ENCODE measurements at places on chromosomes 7 and 10.

GRCh38 chr10:1182280-1183032 lies 126.3 kb downstream of the WDR37 start:
- DNase-seq = no peak

- no peak for DNase-seq
Measured at GRCh38 chr7:159271781-159272180, 127.1 kb upstream of the VIPR2 start.

GRCh38 chr10:84194424-84195043 lies at the start of gene CDHR1:
Gene CDHR1, plus strand, starts transcription at chr10:84194537. Its CDS starts 224 bp downstream, at chr10:84194761.
- peak; percentile 50 for DNase-seq

DNA sequence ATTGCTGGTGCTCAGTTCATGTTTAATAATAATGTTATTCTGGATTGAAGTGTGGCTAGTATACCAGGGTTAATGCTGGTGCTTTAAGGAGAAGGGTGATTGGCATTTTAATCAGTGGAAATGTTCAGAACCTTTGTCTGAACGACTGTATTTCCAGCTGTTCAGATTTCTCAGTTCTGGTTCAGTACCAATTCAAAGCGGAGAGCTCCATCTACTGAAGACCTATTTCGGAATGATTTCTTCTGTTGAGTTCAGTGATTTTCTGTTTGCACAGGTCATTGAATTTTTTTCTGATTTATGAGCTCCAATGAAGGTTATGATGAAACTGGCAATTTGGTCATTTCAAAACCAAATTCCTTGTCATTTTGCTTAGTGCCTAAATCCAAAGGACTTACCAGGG lies 160.1 kb downstream of the EXOC4 start:
- no peak for DNase-seq

DNA sequence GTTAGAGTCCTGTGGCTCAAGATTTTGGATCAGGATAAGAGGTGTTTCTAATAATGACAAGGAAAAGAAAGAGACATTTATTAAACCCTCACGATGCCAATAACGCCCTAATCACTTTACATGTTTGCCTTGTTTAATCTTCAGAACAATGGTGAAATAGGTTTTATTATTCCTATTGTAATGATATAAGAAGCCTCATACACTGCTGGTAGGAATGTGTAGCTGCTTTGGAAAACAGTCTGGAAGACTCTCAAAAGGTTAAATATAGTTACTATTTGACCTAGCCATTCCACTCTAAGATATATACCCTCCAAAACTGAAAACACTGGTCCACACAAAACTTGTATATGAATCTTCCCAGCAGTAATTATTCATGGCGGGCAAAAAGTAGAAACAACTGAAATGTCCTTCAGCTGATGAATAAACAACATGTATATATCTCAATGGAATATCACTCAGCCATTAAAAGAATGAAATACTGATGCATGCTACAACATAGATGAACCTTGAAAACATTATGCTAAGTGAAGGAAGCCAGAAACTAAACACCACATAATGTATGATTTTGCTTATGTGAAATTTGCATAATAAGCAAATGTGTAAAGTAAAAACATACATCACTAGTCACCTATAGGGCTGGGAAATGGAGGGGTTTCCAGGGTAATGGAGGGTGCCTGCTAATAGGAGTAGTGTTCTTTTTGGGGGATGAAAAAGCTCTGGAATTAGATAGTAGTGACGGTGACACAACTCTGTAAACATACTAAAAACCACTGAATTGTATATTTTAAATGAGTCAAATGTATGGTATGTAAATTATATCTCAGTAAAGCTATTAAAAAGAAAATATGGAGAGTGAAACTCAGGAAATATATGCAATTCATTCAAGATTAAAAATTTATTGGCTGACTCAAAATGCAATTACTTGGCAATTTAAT lies 76.9 kb upstream of the ANK3 start:
- no peak for DNase-seq

DNA sequence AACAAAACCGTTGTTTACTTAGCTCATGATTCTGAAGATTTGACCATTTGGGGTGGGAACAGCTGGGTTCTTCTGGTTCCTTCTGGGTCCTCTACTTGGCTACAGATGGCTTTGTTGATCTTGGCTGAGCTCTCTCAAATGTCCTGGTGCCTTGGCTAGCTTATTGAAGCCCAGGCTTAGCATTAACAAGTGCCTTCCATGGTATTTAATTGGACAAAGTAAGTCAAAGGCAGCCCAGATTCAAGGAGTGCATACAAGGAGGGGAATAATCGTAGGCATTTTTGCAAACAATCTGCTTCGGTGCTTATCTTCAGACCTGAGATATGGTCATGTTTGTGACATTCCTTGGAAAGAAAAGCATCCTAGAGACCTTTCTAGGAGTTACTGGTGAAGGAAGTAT lies 81.4 kb downstream of the ADCYAP1R1 start:
- DNase-seq = no peak

DNA sequence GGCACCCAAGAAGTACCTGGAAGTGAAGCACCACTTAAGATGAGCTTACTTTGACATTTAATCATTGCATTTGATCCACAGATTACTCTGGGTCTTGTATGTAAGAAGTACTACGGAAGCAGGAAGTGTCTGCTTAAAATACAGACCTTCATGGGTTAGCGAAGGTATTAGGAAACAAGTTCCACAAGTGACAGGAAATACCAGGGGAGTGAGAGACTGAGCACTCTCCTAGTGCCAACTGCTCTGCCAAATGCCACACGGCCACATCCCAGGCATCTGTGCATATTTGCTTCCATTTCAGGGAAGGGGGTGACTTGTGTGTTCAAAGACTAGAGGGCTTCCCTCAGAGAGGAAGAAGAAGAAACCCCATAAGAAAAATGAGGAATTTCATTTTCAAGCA lies 57.2 kb upstream of the ANK3 start:
- no peak for DNase-seq

DNA sequence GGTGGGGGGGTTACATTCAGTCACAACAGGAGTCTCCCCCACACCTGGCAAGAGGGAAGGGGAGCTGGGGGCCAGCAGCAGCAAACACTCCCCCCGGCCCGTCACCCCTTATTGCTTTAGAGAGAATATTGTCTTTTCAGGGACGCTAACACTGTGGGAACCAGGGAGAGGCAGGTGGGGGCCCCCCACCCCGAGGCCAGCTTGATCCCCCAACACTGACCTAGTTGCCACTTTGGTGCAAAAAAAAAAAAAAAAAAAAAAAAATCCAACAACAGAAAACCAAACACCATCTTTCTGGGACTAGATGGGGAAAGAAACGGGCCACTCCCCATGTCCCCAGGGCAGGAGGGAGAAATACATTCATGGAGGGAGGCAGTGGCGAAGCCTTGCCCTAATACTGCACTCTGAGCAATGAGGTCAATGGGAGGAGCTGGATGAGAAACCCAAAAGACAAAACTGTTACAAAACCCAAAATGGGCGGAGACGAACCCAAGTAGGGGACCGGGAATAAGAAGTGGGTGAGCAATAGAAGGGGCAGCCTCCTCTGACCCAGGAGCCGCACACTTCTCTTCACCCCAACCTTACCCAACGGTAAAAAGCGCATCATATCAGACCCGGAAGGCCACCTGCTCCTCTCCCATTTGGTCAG lies 6.5 kb downstream of the GNB2 start:
- no peak for DNase-seq

DNA sequence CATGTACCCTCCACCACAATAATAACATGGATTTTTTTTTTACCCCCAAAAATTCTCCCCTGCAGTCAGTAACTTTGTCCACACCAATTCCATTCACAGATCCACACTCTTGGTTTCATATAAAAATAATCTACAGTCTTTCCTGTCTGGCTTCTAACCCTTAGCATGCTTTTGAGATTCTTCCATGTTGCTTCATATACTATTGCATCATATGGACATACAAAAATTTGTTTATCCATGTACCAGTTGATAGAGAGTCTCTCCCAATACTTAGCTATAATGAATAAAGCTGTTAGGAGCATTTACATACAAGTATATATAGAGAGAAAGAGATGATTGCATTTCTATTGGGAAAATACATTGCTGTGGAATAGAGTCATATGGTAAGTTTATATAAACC lies 575.0 kb downstream of the XPNPEP1 start:
- DNase-seq = no peak

DNA sequence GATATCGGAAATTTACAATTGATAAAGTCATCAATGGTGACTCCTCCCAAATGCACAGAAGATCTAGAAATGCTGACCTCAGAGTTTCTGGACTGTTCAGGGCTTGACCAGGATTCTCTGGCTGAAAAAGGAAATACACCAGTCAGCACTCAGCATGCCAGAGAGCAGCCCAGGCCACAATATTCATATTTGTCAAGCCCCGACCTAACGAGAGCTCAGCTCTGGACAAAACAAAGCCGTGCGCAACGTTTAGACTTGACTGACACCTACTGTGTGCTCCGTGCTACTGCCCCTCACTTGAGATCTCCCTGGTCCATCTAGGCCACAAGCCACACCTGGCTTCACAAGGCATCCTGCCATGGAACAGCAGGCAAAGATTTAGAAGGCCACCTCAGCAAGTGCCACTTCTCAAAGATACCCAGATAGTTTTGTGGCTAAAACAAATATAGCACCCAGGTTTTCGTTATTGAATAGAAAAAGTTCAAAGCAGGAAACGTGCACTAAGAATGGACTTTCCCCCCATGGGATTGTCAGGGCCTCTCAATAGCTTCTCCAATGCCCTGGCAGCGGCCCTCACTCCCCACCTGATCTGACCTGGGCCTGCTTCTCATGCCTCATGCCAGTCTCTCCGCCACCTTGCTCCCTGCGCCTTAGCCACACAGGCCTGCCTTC lies 218.3 kb downstream of the FAM107B start:
- DNase-seq = no peak

DNA sequence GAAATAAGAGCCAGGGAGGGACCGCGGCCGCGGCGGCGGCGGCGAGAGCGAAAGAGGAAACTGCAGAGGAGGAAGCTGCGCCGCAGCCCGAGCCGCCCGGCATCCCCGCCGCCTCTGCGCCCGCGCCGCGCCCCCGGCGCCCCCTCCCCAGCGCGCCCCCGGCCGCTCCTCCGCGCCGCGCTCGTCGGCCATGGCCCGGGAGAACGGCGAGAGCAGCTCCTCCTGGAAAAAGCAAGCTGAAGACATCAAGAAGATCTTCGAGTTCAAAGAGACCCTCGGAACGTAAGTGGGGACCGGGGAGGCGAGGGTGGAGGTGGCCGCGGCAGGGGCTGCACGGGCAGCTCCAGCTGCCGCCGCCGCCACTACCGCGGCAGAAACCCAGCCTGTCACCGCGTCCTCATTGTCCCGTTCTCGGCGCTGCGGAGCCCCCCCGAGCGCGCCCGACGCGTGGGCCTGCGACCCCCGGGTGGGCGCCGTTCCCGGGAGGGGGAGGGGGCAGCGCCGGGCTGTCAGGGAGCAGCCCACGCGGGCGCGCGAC lies 351 bp downstream of the CAMK1D start:
- DNase-seq = no peak

- no peak for DNase-seq
Measured at GRCh38 chr7:19811386-19811785, 38.0 kb upstream of the TMEM196 start.

- DNase-seq = no peak
Measured at GRCh38 chr7:66583490-66584110, 45.1 kb upstream of the KCTD7 start.

- DNase-seq = no peak
Measured at GRCh38 chr10:91162050-91162494, 58.4 kb upstream of the PCGF5 start.

- DNase-seq = no peak
Measured at GRCh38 chr7:129950191-129950932, 2.4 kb downstream of the UBE2H start.

DNA sequence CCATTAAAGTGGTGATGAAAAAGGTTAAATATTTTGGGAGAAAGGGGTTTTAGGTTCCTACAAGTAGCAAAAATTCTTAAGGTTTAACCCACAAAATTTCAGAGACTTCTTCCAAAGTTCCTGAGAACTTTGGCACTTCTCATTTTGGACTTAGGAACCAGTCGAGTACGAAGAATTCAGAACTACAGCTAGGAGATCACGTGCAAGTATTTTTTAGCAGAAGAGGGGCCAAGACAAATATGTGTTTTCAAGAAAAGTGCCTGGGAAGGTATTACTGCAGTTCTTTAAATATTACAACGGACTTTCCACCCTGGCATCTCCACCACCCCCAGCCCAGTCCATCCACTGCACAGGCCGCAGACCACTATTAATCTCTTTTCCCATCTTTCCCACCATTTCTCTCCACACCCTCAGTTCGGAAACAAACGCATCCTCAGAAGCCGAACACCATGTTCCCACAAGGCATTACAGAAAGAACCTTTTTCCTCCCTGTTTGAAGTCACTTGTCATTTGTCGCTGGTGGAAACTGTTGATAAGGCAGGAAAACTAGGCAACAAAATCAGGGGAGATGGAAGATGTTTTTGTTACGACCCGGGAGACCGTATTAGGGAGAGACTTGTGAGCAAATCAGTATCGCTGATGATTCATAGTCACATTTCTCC lies 7.1 kb downstream of the INHBA start:
- no peak for DNase-seq

DNA sequence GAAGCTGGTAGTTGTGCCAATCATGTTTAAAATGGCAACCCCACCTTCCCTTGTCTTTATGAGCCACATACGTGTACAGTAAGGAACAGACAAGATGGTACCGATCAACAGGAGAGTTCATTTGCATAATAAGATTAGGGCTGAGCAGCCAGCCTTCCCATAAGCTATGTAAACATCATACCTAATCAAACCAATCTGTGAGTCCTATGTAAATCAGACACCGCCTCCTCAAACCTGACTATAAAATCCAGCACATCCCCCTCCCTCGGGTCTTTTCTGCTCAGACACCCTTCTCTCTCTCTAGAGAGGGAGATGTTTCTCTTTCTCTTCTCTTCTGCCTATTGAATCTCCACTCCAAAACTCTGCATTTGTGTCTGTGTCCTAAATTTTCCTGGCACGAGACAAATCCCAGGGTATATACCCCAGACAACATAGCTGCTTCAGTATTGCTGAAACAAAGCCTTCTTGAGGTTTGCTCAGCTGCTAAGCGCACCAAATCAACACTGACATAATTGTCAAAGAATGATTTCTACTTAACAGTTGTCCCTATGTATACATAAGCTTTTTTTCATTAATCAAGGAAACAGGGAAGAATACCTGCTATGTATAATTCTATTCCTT lies 279.2 kb downstream of the THSD7A start:
- DNase-seq = peak; percentile 48

DNA sequence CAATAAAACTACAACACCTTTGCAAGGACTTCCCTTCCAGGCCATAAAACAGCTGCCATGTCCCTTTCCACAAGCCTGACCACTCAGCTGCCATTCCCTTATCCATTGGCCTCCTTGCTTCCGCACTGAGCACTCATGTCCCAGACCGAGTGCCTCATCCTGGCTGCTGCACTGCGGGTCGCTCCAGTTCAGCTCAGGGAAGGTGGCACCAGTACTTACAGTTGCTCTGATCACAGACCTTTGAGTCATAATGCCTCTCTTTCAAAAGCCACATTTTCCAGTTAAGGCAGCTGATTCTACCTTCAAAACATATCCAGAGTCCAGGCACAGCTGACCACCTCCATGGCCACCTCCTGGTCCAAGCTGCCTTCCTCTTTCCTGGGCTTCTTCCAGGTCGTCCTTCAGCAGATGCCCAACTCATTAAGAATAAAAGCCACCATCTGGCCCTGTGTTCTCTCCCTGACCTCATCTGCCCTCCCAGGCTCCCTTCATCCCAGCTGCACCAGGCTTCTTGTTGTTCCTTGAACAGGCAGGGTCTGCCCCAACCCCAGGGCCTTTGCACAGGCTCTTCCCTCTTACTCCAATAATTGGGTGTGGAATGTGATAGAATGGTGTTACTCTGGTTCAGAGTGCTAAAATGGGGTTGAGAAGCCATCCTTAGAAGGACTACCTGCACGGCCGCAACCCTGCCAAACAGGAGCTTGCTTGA lies 64.5 kb downstream of the RAMP3 start:
- DNase-seq = no peak
